Putamen (tissue), 1 donor: ENCODE measurements at places on chromosomes 5 and 9.

DNA sequence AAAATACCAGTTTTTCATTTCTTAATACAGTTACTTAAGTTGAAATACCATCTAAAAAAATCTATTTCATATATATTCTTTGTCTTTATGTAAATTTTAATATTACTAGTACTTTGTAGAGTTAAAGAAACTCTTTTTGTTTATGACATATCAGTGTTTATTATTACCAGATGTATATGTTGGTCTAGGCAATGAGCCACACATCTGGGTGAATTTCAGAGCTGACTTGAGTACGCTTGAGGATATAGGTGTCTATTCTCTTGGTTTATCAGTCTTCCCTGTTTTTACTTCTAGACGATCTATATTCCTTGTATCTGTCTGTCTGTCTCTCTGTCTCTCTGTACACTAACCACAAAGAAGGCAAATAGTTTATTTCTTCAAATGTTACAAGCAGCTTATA is 2.9 kb downstream of the SMAD5 start:
- DNase-seq, result no peak

- no peak for DNase-seq
Measured at GRCh38 chr9:82673201-82673600, 389.7 kb downstream of the RASEF start.

DNA sequence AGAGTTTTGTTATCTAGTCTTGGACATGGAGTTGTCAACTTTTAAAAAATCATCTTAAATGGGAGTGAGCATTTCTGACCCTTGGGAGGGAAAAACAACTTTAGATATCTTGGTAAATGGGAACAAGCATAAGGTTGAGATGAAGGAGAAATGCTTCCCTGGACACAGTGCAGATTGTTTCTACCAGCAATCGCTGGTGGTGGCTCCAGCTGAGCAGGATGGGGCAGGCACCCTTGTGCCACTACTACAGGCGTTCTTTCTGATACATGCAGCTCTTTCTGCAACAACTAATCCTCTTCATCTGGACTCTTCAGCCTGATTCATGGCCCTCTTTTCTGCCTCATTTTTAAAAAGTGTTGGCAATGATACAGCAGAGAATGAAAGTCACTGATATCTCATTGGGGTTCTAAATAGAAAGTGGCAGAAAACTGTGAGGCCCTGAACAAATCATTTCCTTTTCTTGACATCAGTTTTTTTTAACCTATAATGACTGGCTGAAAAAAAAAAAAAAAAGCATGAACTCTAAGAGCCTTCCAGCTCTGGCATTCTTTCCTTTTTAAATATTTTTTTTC is 409.4 kb upstream of the PTGER4 start:
- DNase-seq, result no peak

- DNase-seq, result peak; percentile 12
Measured at GRCh38 chr5:174872271-174872670, 147.9 kb downstream of the MSX2 start.
